ENCODE measurements at places on chromosomes 1 and 21. TPM values are rescaled to one million over a fixed set of nuclear protein-coding genes. Genes with fewer than 3 reads are reported as not detected.

ANKRD65 gene
- polyA plus RNA-seq = 5.0 TPM

TRABD2B gene
- polyA plus RNA-seq = 1.1 TPM

TMEM125 gene
- polyA plus RNA-seq = 1.1 TPM

PRR9 gene
- not detected for polyA plus RNA-seq

DDAH1 gene
- 27.6 TPM for polyA plus RNA-seq

OR2L2 gene
- polyA plus RNA-seq = 0.12 TPM

MEGF6 gene
- polyA plus RNA-seq = 0.10 TPM

KRTAP19-4 gene
- not detected for polyA plus RNA-seq

MPL gene
- polyA plus RNA-seq = 0.63 TPM

RIMKLA gene
- polyA plus RNA-seq = 0.27 TPM

CACNA1E gene
- polyA plus RNA-seq = 0.01 TPM

MCOLN3 gene
- polyA plus RNA-seq = 1.8 TPM

SPATA6 gene
- 9.3 TPM for polyA plus RNA-seq

AK4 gene
- 15.4 TPM for polyA plus RNA-seq

CD52 gene
- 45.5 TPM for polyA plus RNA-seq

OLFM3 gene
- polyA plus RNA-seq = not detected

FMN2 gene
- polyA plus RNA-seq = 10.1 TPM

CACHD1 gene
- polyA plus RNA-seq = 18.4 TPM

PWP2 gene
- 4.0 TPM for polyA plus RNA-seq

FMO3 gene
- polyA plus RNA-seq = 1.7 TPM

MANEAL gene
- polyA plus RNA-seq = 0.99 TPM

UBXN11 gene
- 3.6 TPM for polyA plus RNA-seq

YTHDF2 gene
- polyA plus RNA-seq = 31.2 TPM

RIPPLY3 gene
- not detected for polyA plus RNA-seq

VCAM1 gene
- 47.7 TPM for polyA plus RNA-seq

CIART gene
- polyA plus RNA-seq = 12.7 TPM

LHX8 gene
- polyA plus RNA-seq = not detected

SPATA46 gene
- not detected for polyA plus RNA-seq

CD48 gene
- 17.6 TPM for polyA plus RNA-seq

C8B gene
- not detected for polyA plus RNA-seq
